ENCODE measurements at places on chromosomes 12 and 14.
A peak's percentile ranks its signal among the peaks of the same experiment; 100 is the strongest.

DNA sequence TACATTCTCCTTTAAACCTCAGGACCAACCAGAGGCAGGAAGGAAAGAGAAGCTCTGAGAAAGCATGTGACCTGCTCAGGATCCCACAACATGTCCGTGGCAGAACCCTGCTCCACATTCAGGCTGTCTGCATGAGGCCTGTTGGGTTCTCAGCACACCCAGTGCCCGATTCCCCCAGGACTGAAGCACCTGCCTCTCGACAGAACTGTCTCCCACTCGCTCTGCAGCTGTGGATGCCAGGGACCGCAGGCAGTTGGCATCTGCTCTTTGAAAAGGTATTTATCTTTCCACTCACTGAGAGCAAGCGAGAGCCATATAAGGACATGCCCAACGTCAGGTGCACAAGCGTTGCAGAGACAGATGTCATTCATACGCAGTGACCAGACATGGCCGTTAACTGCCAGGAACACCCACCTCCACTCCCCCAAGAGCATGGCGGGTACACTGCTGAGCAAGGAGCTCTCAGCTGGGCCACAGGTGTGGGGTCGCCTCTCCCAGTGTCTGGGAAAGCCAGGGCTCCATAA is 18.9 kb downstream of the PITPNM2 start:
- peak; percentile 77 for DNase-seq

DNA sequence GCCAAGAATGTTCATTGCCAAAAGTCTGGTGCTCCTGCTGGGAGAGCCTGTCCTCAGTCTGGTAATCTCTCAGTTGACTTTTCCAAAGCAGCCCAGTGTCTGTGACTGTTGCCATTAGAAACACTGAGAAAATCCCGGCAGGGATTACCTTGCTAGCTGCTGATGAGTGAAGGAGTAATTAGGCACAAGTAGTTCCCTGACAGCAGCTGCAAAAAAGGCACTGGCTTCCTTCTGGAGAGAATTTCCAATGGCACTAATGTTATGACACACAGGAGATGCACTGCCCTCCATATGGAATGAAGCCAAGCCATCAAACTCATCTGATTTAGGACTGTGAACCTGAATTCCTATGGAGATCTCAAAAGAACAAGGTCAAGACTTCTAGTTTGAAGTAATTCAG is 1321.2 kb upstream of the SEL1L start:
- DNase-seq, result peak; percentile 44

- DNase-seq, result no peak
Observed at GRCh38 chr12:68445824-68446223, 113.7 kb upstream of the MDM1 start.

DNA sequence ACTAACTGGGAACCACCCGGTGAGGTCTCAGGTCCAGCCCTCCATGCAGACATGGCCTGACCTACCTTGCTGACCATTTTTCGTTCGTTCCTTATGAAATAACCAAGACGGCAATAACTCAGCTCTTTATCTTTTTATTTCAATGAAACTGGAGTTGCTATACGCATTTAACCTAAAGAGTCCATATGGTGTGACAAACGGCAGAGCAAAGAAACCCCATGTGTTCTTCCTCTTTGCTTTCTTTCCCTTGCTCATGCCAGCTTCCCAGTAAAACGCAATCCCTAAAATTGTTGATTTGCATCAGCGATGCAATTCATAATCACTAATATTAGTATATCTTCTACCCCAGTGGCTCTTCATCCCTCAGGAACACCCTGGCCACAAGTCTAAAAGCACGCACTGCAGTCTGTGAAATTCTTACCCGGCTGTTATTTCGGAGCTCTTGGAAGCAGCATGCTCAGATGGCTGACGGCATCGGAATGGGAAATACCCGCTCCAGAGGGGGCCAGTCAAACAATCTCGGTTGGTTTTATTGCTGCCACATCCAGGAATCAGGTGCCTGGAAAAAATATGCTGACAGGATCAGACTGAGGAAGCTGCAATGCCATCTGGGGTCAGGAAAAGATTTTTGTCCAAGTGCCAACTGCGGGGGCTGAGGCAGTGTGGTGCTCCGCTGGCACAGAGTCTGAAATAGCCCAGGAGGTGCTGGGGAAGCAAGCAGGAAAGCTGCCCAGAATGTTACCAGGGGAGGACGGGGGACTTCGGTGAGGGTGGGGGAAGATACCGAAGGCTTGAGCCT is 28.2 kb upstream of the KCNA1 start:
- no peak for DNase-seq

DNA sequence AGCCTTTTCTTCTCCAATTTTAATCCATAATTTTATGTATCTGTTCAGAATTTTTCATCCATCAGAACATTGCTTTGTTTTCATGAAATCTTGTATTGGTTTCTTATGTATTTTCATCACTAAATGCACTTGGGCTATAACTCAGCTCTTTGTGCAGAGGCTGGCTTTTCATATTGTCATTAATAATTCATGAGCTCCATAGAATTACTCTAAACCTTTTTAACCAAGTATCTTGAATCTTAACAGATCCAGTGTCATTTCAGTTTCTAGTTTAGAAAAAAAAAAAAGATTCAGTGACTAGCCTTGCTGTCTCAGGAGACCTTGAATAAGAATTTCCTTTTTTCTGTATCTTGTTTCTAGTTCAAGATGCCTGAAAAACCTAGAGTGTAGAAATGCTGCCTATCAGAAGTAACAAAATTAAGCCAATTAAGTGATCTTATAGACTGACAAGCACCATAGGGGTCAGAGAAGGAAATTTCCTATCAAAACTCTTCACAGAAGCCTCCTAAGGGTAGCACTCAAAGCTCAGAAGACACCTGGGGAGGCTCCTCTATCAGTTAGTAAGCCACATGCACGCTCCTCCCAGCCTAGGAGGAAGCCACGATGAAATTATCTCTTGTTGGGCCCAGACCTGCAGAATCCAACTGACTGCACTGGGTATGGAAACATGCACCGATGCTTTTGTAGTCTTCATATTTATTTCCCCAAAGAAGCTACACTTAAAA is 163.4 kb downstream of the KICS2 start:
- no peak for DNase-seq

DNA sequence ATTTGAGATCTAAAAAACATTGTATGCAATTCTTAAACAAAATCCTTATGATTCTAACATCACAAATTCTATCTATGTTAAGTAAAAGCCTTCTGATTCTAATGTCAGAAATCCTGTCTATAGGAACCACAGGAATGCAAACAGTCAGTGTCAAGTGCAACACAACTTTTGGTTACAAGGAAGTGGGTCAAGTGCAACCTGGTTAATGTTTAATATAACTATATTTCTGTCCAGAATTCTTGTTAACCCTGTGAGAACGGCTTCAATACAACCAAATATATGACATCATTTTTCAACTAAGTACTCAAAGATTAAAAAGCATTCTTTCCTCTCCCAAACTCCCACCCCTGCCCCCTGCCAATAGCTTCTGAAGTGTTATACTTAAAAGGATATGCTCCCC is 107.9 kb upstream of the PLEKHA5 start:
- DNase-seq, result no peak

DNA sequence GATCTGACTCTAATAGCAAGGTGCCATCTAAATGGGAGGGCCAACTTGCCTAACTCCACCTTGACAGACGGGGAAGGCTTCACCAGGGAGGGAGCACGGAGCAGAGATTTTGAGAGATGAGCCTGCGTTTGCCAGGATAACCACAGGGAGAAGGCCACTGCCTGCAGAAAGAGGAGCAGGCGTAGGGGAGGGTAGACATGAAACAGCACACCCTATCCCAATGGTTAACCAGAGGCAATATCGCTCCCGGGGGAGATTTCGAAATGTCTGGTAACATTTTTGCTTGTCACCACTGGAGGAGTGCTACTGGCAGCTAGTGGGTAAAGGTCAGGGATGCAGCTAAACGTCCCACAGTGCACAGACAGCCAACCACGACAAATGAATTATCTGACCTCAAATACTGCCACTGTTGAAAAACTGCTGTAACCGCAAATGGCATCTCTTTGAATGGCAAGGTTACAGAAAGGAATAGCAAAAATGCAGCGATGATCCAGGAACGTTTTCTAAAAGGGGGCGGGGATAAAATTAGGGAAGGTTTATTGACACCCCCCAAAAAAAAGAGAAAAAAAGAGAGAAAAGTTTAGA is 126.0 kb upstream of the ATF7IP start:
- DNase-seq, result peak; percentile 11

GRCh38 chr14:89617481-89618329 is 200.7 kb upstream of the FOXN3 start:
- DNase-seq, result peak; percentile 60

DNA sequence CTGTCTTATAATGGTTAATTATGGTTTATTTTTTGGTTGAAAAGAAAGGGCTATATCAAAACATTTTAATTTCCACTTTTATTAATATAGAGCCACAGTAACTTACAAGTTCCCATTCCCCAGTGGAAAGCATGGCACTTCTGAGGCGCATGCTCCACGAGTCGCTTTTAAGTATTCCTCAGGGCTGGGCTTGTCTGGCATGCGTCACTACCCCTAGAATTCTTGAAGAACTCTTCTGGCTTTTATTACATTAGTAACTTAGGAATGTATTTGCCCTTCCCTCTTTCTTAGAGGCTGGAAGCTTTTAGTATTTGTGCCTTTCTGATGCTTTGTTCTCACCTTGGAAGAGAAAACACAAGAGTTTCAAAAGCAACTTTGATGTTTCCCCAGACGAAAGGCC is 81.1 kb downstream of the ESR2 start:
- DNase-seq, result no peak

DNA sequence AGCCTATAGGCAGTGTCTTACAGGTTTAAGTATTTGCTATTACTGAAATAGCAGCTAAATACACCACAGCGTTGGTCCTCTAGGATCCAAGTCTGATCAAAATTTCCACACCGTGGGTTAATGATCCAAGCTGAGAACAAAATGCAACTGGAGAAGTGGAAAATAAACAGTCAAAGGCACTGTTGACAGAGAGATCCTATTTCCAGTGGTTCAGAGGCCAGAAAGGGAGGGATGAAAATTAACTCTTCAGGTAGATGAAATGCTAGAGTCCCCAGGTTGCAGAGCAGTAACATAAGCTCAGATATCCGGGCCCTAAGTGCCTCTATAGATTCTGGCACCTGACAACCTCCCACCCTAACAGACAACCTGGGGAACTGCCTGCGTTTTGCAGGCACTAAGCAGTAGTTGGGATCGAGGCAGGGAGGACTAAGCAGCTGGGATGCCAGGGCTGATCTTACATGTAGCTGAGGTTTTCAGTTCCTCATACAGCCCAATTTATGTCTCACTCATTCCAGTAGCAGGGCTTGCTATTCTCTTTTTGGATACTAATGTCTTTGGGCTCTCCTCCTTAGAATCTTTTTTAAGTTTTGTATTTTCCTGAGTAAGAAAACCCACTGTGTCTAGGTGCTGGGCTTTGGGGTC is 42.7 kb upstream of the CRACR2A start:
- peak; percentile 50 for DNase-seq

DNA sequence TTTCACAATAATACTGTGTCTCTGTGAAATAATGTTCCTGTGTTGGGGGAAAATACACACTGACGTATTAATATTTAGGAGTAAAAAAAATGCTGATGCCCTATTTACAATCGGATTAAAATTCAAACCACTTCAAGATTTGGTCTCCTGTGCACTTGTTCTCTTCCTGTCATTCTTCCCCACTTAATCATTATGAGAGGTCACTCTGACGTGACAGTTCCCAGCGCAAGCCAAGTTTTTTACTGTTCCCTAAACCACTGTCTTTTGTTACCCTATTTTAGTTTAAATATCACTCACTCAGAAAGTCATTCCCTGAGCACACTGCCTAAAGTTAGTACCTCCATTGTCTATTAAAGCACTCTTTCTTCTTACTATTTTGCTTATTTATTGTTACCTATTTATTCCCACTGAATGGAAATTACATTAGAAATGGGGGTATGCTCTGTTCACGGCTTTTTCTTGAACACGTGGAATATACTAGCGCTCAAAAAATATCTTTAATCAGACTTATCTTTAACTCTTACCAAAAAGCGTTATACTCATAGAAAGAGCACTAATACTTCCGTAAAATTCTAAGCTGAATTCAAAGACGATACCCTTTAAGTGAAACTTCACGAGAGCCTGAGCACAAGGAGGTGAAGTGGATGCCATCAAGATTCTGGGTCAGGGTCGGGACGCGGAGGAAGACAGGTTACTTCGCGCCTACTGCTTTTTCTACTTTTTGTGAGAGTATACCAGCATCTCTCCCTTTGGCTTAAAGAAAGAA is 670 bp upstream of the PSMA3 start:
- DNase-seq, result peak; percentile 74

GRCh38 chr12:92745856-92746550 is 43.2 kb downstream of the PLEKHG7 start:
- no peak for DNase-seq

- DNase-seq, result no peak
Observed at GRCh38 chr12:96141216-96141912, 52.8 kb upstream of the ELK3 start.

DNA sequence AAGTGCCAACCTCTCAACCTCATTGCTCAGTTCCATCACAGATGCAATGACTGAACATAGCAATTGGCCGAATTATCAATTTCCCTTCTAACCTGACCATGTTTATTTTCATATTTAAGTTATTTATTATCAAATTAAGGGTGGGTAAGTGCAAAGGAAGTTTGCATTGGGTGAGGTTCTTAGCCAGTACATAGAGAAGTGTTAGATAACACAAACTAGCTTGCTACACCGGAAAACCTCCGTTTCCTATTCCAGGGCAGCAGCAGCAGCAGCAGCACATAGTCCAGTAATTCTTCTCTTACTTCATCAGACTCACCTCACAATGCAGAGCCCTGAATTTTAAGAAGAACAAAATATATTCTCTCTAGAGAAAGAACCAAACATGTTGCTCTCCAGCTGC is 200.5 kb upstream of the OR4E1 start:
- no peak for DNase-seq

- no peak for DNase-seq
Observed at GRCh38 chr12:79691511-79692248, 916 bp upstream of the PAWR start.

All from NCI-H2081 (cell line).